ENCODE measurements at places on chromosomes 2 and 18.

DNA sequence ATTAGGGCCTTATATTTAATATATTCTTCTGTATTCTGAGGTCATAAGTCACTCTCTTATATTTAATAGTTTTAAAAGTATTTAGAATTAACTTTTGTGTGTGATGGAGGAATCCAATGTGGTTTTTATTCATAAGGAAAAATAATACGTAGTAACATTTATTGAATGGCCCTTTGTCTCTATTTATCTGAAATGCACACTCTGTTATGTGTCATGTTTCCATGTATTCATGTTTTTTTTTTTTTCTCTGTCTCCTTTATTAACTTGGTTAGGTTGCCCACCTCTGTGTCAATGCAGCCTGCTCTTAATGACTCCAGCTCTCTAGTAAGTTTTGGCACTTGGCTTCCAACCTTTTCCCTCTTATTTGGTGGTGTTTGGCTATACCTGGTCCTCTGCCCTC is 33.8 kb downstream of the RNF144A start:
- DNase-seq: no peak

GRCh38 chr2:227804975-227805374 is 8.7 kb upstream of the CCL20 start:
- DNase-seq: no peak

GRCh38 chr18:58393295-58393694 is 235.6 kb downstream of the ALPK2 start:
- DNase-seq: no peak

DNA sequence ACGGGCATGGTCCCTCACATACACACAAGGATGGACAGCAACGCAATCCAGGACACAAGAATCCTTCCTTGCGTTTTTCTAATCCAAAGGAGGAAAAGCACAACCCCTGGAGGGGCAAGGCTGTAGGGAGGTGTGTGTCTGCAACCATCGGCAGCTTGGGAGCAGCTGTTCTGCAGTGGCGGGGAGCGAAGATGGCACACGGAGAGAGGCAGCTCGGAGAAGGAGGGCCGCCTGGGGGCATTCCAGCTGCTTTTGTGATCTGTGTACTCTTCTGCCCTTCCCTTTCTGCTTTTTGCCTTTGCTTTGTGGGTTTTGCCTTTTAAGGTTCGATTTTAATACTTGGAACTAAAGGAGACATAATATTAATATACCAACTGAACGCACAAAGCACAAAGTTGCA is 137.0 kb upstream of the DNMT3A start:
- no peak for DNase-seq
